CD8-positive, alpha-beta T cell (primary cell): ENCODE measurements at places on chromosomes 2 and 18.

GRCh38 chr18:67621049-67621713, 104.7 kb upstream of the DSEL start:
- DNase-seq: no peak

GRCh38 chr18:37483221-37483971, 82.2 kb downstream of the CELF4 start:
- no peak for DNase-seq

DNA sequence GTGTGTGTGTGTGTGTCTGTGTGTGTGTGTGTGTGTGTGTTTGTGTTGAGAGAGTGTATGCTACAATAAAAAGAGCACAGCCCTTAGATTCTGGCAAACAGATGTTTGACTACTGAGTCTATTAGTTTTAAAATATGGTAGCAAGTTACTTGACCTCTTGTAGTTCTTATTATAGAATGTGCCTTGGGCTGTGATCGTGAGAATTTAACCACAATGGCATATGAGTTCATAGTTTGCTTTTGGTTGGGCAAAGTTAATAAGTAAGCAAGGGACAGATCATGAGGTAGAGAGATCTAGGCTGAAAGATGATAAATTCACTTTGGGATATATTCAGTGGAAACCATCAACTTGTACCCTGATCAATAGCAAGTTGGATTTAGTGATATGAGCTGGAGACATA, 334.3 kb upstream of the VWC2L start:
- no peak for DNase-seq

DNA sequence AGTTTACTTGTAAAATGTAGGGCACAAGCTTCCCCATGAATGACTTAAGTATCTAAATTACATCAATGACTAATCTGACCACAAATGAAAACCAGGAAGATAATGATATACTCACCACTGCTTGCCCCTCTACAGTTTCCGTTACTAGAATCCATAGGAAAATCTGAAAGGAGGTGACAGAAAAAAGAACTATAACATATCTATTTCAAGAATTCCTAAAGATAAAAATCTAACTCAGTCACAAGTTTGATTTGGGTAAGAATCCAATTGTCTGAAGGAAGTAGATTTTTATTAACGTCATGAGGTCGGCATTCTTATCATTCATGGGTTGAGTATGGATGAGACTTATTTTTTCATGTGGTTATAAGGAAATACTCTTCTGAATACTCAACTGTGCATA, 7.8 kb downstream of the FRZB start:
- DNase-seq: no peak

DNA sequence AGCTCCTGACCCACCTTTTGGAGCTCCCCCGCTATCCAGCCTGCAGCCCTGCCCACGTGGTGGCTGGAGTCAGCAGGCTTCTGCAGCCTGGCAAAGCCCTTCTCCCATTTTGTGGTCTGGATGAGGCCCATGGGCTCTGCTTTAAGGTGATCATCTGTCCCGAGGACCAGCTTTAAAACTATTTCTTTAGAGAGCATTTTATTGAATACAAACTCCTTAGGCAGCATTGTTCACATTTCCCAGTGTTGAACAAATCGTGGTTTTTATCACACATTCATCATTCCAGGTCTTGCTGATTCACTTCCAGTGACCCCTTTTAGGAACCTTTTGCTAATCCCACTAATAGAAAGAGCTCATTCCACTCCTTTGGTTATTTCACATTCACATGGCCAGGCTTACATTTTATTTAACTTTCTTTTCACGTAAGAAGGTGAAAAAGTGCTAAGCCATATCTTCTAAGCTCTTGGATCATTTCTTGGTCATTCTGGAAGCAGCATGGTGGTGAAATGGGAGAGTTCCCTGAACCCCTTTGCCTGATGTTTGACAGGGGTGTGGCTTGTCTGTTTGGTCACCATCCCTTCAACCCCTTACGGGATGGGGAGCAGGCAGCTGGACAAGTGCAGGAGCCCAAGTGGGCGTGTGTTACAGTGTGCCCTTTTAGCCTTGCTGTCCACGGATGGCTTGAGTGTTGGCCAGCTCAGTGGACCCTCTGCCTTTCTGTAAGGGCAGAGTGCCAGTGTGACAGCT, 80.4 kb upstream of the RAPGEF4 start:
- DNase-seq: no peak

DNA sequence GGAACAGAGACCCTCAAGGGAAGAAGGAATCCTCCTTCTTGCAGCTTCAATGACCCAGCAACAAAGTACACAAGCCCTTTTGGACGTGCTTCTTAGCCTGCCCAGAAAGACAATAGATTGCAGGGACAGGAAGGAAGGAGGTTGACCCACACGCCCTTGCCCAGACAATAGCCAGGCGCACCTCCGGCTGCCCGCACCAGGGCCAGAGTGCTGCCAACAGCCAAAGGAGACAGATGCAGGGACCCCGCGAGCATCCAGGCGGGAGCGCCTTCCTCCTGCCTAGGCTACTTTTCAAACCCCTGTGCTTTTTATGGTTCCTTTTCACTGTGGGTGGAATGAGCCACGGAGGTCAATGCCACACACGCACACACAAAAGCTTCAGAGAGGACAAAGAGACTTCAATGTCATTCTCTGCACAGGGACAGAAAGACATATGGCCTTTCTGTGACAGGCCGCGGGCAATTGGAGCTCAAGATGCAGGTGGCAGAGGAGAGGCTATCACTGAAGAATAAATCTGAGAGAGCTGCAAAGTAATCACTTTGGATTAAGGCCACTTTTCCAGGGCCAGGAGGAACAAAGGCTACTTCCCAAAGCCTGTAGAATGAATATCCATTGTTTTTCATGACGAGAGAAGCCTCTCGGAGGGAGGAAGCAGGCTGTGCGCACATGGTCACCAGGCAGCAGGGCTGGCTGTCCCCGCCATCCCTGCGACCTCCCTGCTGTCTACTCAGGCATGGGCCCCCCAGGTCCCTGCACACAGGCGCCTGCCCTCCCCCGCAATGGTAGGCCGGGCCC, 300.6 kb downstream of the EIPR1 start:
- no peak for DNase-seq

- no peak for DNase-seq
Observed at GRCh38 chr2:9178904-9179571, 27.6 kb upstream of the ASAP2 start.

GRCh38 chr2:7736646-7737305, 819.6 kb downstream of the RNF144A start:
- DNase-seq: no peak

DNA sequence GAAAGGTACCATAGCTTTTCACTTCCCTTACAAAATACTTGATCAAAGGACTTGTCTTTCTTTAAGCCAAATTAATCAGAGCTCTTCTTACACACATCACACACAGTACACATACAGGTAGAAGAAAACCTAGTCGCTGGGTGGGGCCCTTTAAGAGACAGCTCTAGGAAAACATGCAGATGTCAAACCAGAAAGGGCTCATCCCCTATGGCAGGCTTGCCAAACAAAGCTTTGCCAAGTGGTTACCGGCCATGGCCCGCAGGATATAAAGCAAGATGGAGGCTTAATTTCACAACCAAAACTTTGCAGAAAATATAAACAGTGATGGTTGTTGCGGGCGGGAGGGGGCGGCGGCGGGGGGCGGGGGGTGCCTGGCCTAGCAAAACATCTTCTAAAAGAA, 2156.0 kb upstream of the PIK3C3 start:
- no peak for DNase-seq
